ENCODE measurements at places on chromosomes 2 and 18. TPM values are rescaled to one million over a fixed set of nuclear protein-coding genes. Genes with fewer than 3 reads are reported as not detected.

GRCh38 chr2:18404708-18405107, 155.7 kb downstream of the RDH14 start:
- H3K36me3 ChIP-seq, result no peaks in the 10 kb centered on the region
- H3K27ac ChIP-seq, result no peak overlapping the region
- no peaks in the 10 kb centered on the region for H3K27me3 ChIP-seq
- H3K4me3 ChIP-seq, result no peak overlapping the region
- no peak for DNase-seq

Gene TTN
- total RNA-seq, result 11.4 TPM

Gene TUBA4B
- total RNA-seq, result not detected

DNA sequence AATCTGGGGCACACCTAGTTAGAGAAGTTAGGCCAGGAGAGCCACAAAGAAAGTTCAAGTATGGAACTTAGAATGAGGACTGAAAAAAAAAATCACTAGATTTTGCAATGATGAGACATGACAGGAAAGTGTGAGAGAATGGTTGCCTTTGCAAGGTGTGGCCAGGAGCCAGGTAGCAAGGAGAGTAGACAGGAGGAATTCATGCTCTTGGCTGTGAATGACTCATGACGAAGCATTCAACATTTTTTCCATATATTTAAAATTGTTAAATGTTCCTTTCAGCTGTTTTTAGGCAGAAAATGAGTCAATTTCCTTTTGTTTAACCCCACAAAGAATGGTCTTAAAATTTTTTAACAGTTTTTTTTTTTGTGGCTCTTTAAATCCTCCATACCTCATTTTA, 636.9 kb downstream of the PLCL1 start:
- no peaks in the 10 kb centered on the region for H3K27me3 ChIP-seq
- no peak for DNase-seq
- H3K4me3 ChIP-seq, result no peak overlapping the region
- H3K27ac ChIP-seq, result no peak overlapping the region

Gene DNAH7
- 2.7 TPM for total RNA-seq

DNA sequence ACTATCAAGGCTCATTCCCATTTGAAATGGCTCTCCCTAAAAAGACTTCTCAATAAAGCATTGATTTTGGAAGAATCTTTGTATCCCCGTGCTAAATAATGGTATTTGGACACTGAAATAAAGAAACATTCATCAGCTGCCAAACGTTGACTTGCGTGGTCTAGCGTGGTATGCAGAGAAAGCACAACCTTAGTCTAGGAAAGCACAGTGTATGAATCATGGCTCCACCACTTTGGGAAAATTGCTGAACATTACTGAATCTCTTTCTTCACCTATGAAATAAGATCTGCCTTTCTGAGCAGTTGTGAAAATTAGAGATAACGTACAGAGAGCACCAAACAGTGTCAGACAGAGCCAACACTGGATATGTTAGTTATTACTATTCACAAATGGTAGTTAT, 353.9 kb downstream of the SS18 start:
- DNase-seq, result no peak
- no peaks in the 10 kb centered on the region for H3K4me1 ChIP-seq
- H3K4me3 ChIP-seq, result no peak overlapping the region
- H3K27me3 ChIP-seq, result no peaks in the 10 kb centered on the region

GRCh38 chr2:161400076-161400475, 16.0 kb upstream of the TBR1 start:
- H3K27ac ChIP-seq, result no peak overlapping the region
- H3K27me3 ChIP-seq, result no peaks in the 10 kb centered on the region
- peaks cover 16% of the 10 kb centered on the region for H3K36me3 ChIP-seq
- H3K4me3 ChIP-seq, result no peak overlapping the region
- DNase-seq, result no peak

DNA sequence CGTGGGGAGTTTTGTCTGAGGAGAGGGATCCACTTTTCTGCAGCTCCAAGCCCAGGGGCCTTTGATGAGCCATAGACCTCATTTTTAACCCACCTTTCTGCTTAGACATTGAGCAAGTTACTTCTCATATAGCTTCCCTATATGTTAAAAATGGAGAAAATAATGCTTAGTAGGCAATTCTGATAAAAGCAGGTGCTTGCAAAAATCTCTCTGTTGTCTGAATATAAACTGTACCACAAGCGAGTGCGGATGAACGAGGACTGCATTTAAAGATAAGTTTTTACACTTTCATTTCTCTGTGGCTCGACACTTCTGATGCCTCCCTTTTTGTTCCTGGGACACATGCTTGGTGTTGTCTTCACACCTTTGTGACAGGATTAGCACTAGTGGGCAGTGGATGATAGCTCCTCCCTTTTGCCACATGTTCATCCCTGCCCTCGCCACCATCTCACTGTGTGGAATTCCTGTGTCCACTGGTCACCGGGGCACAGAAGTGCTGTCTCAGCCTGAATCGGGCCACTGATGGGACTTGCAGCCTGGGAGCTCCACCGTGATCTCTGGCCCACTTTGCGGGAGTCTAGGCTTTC, 1.6 kb downstream of the TYMS start:
- H3K4me1 ChIP-seq, result no peaks in the 10 kb centered on the region
- no peak overlapping the region for H3K4me3 ChIP-seq
- DNase-seq, result no peak
- H3K27me3 ChIP-seq, result no peaks in the 10 kb centered on the region
- no peak overlapping the region for H3K27ac ChIP-seq

Gene ADD2
- total RNA-seq, result 4.2 TPM

Gene RUFY4
- not detected for total RNA-seq

GRCh38 chr2:1377473-1377872, 35.8 kb upstream of the TPO start:
- H3K4me3 ChIP-seq, result no peak overlapping the region
- no peaks in the 10 kb centered on the region for H3K27me3 ChIP-seq
- no peak overlapping the region for H3K27ac ChIP-seq
- H3K36me3 ChIP-seq, result no peaks in the 10 kb centered on the region
- peaks cover 4% of the 10 kb centered on the region for H3K4me1 ChIP-seq
- no peak for DNase-seq

GRCh38 chr2:73406996-73407395, 21.4 kb downstream of the ALMS1 start:
- no peak overlapping the region for H3K4me3 ChIP-seq
- H3K27me3 ChIP-seq, result no peaks in the 10 kb centered on the region
- no peaks in the 10 kb centered on the region for H3K36me3 ChIP-seq
- DNase-seq, result no peak
- no peaks in the 10 kb centered on the region for H3K4me1 ChIP-seq

- H3K4me3 ChIP-seq, result no peak overlapping the region
- DNase-seq, result no peak
- no peaks in the 10 kb centered on the region for H3K4me1 ChIP-seq
- H3K27ac ChIP-seq, result no peak overlapping the region
Observed at GRCh38 chr2:203893401-203893800, 25.8 kb downstream of the CTLA4 start.

GRCh38 chr2:177651833-177652232, 259.3 kb downstream of the AGPS start:
- no peak for DNase-seq
- H3K4me1 ChIP-seq, result no peaks in the 10 kb centered on the region
- no peaks in the 10 kb centered on the region for H3K27me3 ChIP-seq
- H3K27ac ChIP-seq, result no peak overlapping the region

DNA sequence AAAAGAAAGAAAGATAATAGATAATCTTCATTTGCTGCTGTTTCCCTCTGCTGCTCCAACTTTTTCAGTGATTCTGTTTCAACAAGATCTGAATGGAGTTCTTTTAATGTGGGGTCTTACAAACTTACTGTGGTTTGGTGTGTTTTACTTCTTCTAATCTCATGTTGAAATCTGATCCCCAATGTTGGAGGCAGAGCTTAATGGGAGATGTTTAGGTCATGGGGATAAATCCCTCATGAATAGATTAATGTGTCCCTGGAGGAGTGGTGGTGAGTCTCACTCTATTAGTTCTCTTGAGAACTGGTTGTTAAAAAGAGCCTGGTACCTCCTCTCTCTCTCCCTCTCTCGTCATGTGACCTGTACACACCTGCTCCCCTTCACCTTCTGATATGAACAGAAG, 442.4 kb downstream of the EPHA4 start:
- no peak for DNase-seq
- H3K4me1 ChIP-seq, result no peaks in the 10 kb centered on the region
- H3K27me3 ChIP-seq, result no peaks in the 10 kb centered on the region
- no peak overlapping the region for H3K27ac ChIP-seq
- no peak overlapping the region for H3K4me3 ChIP-seq

- H3K4me1 ChIP-seq, result no peaks in the 10 kb centered on the region
- H3K27ac ChIP-seq, result no peak overlapping the region
- no peak for DNase-seq
Observed at GRCh38 chr2:203750346-203751068, 44.1 kb downstream of the CD28 start.

Measured in pancreas (tissue), 10 donors.